AG20443 (cell line): ENCODE measurements at places on chromosomes 6 and 20.
A peak's percentile ranks its signal among the peaks of the same experiment; 100 is the strongest.

DNA sequence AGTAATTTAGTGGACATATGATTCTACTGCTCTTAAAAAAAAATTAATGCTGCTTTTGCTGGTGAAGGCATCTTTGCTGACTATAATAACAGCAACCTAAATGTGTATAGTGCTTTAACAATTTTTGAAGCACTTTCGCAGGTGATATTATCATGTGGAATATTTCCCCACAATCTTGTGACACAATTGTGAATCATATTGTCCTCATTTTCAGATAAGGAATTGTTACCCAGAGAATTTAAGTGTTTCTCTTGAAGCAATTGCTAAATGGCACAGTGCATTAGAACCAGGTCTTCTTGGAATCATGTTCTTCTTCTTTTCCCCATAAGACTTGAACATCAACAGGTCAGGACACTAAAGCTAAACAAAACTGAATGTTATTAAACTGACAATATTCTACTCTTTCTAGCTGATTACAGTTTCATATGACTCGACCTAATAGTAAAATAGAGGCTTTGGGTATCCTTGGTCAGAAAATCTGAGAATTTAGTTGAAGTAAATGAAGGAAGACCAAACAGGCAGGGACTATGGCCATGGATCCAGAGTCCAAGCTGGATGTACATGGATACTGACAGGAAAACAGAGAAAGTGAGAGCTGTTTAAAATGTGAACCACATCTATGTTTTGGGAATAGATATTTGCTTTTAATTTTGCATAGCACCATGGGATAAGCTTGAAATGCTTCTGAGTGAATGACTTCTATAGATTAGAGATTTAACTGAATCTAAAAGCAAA lies 121.8 kb upstream of the SLC35B3 start:
- no peak for DNase-seq

DNA sequence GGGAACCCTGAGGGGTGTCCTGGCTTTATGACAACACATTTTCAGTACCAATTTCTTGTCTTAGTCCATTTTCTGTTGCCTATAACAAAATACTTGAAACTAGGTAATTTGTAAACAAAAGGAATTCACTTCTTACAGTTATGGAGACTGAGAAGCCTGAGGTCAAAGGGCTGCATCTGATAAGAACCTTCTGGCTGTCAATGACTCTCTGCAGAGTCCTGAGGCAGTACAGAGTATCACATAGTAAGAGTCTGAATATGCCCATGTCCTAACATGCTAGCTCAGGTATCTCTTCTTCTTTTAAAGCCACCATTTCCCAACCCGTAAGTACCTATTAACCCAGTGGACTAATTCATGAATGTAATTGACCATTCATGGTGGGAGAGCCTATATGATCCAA lies 1458.6 kb upstream of the EYS start:
- DNase-seq, result no peak

- peak; percentile 16 for DNase-seq
Observed at GRCh38 chr6:87588756-87589407, 905 bp downstream of the RARS2 start.

DNA sequence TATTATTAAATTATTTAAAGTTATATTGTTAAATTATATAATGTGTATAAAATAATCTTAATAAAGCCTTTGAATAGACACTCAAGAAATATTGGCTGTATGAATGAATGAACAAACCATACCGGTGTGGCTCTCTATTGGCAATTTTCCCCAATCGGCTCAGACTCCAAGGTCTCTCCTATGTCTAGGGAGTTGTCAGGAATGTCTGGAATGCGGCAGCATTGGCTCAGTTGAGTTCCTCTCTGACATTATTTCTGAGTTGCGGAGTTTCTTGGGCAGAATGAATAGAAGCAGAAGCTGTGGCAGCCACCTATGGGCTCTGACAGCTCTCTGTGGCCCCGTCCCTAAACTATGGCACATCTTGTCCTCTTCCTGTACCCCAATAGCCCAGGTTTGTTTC lies 111.0 kb downstream of the SOBP start:
- DNase-seq, result peak; percentile 48

DNA sequence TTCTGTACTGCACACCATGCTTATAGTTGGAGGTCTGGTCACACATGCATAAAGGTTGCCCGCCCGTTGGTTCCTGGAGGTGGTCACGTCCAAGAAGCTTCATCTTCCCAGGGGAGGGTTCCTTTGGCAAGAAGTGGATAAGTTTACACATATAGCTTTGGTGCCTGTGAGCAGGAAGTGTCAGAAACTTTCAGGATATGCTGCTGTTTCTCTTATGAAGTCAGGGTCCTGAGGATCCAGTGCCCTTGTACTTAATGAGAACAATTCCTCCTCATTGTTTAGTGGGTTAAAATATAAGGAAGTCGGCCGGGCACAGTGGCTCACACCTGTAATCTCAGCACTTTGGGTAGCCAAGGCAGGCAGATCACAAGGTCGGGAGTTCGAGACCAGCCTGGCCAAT lies 115.5 kb upstream of the DUSP22 start:
- no peak for DNase-seq

GRCh38 chr20:42688576-42688975 lies 501.1 kb downstream of the PTPRT start:
- no peak for DNase-seq
